Erythroblast (primary cell): ENCODE measurements at places on chromosomes 6 and 20.

DNA sequence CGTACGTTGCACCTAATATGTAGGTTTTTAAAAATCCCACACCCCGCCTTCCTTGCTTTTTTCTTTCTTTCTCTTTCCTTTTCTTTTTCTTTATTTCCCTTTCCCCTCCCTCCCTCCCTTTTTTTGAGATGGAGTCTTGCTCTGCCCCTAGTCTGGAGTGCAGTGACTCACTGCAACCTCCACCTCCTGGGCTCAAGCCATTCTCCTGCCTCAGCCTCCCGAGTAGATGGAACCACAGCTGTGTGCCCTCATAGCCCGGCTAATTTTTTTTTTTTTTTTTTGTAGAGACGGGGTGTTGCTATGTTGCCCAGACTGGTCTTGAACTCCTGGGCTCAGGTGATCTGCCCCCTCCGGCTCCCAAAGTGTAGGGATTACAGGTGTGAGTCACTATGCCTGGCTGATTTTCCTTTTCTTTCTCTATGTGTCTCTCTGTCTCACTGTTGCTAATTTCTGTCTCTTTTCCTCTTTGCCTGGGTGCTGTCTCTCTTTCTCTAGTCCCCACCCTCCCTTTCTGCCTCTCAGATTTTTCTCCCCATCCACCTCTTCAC lies 61.2 kb downstream of the SRC start:
- DNase-seq, result no peak

GRCh38 chr6:32393665-32394420 lies 13.1 kb downstream of the BTNL2 start:
- DNase-seq, result no peak

DNA sequence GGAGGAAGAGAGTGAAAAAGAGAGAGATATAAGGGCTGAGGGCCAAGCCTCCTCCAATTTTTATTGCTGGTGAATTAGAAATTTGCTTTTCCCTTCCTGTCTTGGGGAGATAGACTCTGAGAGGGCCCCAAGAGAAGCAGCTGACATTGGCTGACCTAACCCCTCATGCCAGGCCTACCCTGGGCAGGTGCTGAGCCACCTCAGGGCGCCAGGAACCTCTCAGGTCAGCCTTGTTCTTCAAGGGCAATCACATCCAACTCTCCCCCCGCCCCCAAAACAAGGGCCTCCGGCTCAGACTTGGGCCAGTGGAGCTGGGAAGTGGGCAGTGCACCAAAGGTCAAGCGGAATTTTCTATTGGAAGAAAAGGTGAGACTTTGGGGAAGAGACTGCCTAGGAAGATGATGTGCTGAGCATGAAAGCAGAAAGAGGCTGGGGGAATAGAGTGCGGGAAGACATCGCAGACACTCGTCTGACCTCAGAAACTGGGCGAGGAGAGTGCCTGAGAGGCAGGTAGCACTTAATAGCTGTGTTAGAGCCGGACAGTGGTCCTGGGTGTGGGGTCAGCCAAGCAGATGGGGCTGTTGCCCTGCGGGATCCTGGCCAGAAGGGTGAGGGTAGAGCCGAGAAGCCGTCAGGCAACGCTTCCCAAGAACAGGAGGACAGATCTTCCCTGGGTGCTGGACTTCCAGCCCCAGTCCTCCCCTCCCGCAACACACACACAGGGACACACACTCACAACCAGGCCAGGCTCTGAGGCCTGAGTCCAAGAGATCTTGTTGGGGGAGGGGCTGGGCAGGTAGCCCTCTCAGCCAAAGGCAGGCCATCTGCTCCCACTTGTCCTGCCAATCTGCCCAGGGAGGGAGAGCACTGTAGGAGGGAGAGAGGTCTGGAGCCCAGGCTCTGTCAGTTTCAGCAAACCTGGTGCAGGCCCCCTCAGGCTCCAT lies 3.7 kb upstream of the FASTKD5 start:
- no peak for DNase-seq

- peak; percentile 48 for DNase-seq
Measured at GRCh38 chr6:125947615-125948014, 9.0 kb upstream of the HINT3 start.

- DNase-seq, result no peak
Measured at GRCh38 chr20:45500022-45500421, 15.4 kb downstream of the SPINT3 start.

DNA sequence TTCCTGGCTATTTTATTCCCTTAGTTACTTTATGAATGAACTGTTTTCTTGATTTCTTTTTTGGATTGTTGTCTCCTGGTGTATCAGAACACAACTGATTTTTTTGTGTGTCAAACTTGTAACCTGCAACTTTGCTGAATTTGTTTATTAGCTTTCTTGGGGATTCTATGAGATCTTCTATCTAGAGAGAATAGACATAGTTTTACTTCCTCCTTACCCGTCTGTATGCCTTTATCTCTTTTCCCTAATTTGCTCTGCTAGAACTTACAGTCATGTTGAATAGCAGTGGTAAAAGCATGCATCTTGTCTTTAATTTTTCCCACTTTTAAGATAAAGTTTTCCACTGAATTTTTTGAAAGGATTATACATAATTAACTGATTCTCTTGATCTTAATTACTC lies 13.2 kb downstream of the RNF146 start:
- DNase-seq, result no peak

- DNase-seq, result no peak
Measured at GRCh38 chr6:5899216-5900045, 107.3 kb downstream of the NRN1 start.

DNA sequence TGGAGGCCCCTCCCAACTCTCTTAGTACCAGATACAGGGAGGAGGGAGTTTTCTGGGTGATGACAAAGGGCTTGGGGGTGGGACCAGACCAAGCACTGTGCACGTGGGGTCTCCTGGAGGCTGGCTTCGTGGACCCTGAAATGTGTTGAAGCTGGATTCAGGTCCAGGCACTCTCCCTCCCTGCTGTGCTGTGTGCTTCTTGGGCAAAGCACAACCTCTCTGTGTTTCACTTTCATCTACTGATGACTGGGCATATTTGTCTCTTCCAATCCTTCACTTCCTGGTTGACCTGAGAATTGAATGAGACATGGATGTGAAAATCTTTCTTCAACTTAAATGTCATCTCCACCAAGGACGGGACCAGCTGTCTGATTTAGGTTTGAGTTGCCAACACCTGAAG lies 14.5 kb upstream of the MLN start:
- DNase-seq, result no peak

GRCh38 chr6:109194880-109195279 lies 99.6 kb downstream of the CEP57L1 start:
- no peak for DNase-seq

DNA sequence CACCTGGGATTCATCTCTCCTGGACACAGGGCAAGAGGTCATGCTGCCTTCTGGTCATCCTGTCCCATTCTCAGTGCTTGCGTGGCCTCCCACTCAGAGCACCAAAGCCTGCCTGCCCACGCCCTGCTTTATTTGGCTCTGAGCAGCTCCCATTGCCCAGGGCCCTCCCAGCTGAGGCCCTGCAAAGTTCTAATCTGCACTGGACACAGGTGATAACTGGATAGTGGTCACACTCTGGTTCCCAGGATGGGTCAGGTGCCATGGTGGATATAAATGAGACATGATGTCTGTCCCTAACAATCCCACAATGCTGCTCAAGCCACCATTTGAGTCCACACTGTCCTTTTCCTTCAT lies 39.5 kb downstream of the CPXM1 start:
- no peak for DNase-seq

- no peak for DNase-seq
Measured at GRCh38 chr6:147759093-147759492, 250.6 kb downstream of the SAMD5 start.

DNA sequence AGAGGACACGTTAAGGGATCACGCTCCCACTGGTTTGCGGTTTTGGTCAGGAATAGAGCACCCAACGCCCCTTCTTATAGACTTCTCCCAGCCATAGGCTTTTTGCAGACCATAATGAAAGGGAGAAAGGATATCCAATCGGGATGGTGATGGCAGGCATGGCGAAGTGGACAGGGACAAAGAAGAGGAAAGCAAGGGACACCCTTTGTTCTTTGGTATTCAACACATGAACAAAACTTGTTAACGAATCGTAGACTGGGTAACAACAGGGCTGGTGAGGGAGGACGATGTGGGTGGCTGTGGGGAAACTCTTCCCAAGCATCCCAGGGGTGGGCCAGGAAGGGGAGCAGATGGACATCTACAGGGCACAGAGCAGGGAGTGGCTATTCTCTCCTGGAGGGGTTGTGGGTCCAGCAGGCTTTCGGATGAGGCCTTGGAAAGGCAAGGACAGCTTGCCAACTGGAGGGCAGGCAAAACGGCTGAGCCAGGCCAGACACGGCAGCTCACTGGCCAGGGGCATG lies 1.4 kb upstream of the HSP90AB1 start:
- DNase-seq, result no peak

GRCh38 chr6:1667012-1667804 lies 57.5 kb downstream of the FOXC1 start:
- DNase-seq, result no peak

GRCh38 chr6:79232696-79233462 lies 1.6 kb downstream of the HMGN3 start:
- DNase-seq, result no peak

GRCh38 chr6:114897536-114897935 lies 554.7 kb upstream of the HS3ST5 start:
- no peak for DNase-seq

DNA sequence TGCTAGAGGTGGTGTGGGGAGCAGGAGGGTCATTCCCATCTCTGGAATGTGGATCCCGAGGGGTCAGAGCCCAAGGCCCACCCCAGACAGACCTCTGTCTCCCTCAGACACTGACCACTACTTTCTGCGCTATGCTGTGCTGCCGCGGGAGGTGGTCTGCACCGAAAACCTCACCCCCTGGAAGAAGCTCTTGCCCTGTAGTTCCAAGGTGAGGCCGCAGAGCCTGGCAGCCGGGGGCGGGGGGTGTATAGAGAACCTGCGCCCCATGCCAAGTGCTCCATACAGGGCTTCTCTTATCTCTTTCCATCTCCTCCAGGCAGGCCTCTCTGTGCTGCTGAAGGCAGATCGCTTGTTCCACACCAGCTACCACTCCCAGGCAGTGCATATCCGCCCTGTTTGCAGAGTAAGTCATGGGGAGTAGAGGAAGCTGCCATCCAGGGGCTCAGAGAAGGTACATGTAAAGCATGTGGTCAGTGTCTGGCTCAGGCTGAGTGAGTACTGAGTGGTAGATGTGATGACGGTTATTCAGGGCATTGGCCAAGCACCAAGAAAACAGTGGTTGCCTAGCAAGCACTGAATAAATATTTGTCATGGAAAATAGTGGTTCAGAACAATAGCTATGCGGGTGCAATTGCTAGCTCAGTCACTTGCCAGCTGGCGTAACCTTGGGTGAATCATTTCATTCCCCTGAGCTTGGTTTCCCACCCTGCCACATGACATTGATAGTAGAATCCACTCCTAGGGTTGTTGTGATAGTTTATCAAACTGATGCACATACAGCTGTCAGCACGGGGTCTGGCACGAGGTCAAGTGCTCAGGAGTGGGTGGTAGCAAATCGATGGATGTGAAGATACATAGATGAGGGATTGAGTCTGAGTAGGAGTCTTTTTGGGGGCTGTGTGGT lies 3.5 kb downstream of the PIGT start:
- peak; percentile 80 for DNase-seq

GRCh38 chr20:9514461-9515213 lies at the start of gene LAMP5:
Gene LAMP5, plus strand, starts transcription at chr20:9514590. Its CDS starts 263 bp downstream, at chr20:9514853.
- no peak for DNase-seq

DNA sequence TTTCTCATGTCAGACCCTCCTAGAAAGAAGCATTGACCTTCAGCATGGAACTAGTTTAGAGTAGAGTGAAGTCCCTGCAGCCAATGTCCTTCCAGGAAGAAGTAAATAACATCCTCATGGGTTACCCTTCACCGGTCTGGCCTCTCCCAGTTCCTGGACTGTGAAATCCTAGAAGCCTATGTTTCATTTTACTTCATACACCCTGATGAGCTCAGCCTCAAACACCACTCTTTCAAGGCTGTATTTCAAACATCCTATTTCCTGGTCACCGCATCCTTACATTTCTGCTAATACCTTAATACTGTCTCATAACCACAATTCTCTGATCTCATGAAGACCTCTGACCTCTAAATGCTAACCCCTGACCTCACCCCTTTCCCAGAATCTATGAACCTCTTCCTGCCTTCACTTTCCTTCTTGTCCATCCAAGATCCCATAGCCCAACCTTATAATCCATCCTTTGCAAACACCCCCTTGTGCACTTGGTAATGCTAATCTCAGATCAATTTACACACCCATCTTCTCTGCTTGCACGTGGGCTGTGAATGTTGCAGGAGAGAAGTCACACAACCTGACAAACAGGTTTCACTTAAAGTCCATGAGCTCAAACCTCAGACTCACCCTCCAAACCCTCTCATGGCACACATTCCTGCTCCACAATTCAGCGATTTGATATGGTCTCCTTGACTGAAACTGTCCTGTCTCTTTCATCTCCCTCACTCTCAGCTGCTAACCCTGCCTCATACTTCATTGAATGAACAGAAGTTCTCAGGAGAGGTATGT lies 30.2 kb downstream of the SLC2A10 start:
- no peak for DNase-seq

DNA sequence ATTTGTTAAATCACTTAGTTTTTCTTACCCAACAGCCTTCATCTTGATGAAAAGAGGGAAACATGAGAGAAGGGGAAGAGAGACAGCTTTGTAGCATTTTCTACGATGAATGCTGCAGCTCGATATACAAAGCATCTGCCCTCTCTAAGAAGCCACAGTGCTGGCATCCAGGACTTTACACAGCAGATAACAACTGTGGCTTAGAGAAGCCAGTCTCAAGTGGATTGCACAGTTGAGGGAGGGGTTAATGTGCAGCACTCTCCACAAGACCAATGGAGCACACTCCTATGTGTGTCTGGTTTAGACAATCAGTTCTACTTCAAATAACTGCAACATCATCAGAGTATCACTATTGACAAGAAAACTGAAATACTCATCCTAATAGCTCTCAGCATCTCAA lies 5.8 kb downstream of the C6orf120 start:
- DNase-seq, result peak; percentile 32

GRCh38 chr20:3889489-3890397 lies 556 bp downstream of the PANK2 start:
- DNase-seq, result peak; percentile 73

GRCh38 chr20:44394702-44395460 lies 39.4 kb downstream of the HNF4A start:
- DNase-seq, result peak; percentile 99

- DNase-seq, result no peak
Measured at GRCh38 chr6:163136681-163137397, 277.7 kb upstream of the QKI start.

GRCh38 chr6:147738516-147739162 lies 230.1 kb downstream of the SAMD5 start:
- DNase-seq, result no peak

DNA sequence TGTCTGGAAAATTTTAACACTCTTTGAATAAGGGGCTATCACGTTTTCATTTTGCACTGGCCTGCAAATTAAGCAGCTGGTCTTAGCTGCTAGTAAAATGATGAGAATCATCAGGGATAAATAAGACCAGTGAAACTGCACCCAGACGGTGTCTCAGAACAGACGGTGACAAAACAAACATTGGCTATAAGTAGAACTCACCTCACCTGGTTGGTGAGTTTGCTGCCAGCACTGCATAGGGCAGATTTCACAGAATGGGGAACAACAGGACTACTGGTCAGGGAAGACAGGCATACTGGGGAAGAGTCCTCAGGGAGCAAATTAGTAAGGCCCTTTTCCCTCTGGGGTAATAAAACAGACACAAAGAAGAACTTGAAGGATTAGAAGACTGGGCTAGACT lies 175.9 kb upstream of the CITED2 start:
- no peak for DNase-seq
